Dermis microvascular lymphatic vessel endothelial cell (primary cell): ENCODE measurements at places on chromosomes 2 and 18.

DNA sequence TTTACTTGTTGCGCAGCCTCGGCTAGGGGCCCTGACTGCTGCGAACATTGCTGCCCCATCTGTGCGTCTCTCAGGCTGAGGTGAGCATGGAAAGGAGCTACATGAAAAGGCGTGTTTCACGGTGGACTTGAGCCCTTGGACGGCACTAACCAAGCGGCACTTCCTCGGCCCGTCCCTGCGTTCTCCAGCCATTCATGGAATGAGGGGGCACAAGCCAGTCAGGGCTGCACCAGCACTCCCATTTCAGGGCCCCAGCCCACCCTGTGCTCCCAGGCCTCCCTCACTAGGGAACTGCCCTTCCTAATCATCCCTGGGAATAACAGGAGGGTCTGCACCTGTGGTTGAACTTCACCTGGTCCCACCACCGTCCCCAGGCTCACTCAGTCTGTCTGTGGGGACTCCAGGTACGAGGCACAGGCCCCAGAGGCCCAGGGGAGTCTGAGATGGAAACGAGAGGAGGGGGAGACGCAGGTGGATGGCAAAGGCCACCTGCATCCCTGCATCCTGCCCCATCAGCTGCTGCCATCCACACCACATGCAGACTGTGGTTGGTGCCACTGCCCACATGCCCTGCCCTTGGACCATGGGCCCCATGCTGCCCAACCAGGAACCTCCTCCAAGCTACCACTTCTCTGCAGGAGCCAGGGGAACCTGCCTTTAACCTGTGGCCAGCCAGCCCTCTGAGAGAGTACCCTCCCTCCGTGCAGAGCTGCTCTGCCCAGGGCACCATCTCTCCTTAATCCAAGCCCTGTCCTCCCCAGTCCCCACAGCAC, 99.7 kb downstream of the EIPR1 start:
- no peak for DNase-seq

- DNase-seq, result peak; percentile 45
Observed at GRCh38 chr2:176455816-176456291, 186.6 kb downstream of the MTX2 start.

- DNase-seq, result no peak
Observed at GRCh38 chr2:69847068-69847828, 17.8 kb downstream of the GMCL1 start.

- no peak for DNase-seq
Observed at GRCh38 chr18:75421656-75422055, 5.8 kb downstream of the SMIM21 start.

- no peak for DNase-seq
Observed at GRCh38 chr2:159867567-159868361, 69.8 kb upstream of the CD302 start.

GRCh38 chr2:37349231-37349860, 4.9 kb downstream of the QPCT start:
- no peak for DNase-seq

DNA sequence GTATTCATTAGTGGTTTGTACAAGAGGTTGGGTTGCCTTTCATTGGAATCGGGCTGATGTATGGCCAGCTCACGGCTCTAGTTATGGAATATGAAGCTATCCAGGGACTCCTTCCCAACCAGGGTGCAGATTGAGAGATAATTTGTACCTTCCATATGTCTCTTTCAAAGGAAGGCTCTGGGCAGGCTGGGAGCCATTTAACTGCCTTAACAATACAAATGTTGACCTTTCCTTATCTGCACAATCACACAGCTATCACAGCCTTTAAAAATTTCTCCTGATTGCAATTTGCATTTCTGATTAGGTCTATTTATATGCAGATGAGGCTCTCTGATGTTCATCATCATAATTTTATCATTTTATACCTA, 58.7 kb downstream of the MYO3B start:
- no peak for DNase-seq

DNA sequence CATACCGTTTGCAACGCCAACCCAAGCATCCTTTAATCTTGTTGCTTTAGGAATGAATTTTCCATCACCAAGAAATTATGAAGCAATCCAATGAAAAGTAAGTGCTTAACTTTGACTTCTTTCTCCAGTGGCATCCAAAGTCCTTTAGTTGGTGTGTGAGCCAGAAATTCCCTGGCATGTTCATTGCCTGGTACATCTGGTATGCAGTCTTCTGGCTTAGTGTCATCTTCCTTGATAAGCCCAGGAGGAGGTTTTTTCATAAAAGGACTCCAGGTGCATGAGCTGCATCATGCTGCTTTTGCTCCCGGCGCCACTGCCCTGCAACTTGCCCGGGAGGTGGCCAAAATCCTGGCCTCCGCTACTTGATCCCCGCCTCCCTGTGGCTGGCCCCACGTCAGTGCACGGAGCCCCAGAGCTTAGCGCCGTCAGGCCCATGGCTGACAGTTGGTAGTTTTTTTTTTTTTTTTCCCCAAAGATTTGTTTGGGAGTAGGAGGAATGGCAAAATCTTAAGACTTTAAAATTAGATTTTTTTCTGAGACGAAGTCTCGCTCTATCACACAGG, 58.7 kb downstream of the PUM2 start:
- DNase-seq, result no peak

- DNase-seq, result peak; percentile 66
Observed at GRCh38 chr2:1723397-1724042, 20.8 kb downstream of the PXDN start.

- DNase-seq, result no peak
Observed at GRCh38 chr2:27219091-27219490, 1.9 kb downstream of the CAD start.

DNA sequence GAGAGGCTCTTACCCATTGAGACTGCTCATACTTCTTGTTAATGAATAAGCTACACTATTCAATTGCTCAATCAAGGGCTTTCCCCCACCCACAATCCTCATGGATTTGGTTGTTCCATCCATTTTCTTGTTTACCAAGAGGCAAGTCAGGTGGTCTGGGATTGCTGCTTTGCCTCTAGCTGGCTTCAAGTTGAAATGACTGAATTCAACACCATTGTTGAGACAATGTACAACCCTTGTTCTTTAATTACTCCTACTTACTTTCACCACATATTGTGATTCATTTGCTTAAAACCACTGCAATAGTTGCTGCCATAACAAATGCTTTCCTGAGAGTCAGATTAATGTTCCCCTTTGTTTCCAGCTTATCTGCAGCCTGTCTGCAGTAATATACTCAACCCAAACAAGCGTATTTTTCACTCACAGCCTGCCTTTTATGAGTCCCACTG, 532.2 kb downstream of the RIT2 start:
- no peak for DNase-seq

DNA sequence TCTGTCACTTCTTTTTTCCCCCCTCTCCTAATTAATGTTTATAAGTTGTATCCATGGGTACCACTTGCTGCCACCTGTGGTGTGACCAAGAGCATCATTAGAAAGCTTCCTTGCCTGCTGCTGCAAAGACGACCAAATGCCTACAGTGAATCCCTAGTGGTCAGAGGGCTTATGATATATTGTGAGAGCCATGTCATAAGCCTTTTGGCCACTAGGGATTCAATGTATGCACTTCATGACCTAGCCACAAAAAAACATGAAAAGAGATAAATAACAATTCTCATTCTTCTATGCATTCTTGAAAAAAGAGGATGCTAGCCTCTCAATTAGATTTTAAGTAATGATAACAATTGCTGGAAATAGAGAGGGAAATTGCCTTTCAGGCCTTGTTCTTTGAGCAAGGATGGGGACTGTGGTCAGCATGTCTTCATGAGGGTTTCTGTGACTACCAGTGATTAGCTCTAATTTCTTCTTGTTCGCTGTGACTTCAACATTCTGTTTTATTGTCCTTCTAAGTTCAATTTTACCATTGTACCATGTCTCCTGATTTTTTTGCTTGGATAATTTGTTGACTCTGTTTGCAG, 435.3 kb downstream of the TGIF1 start:
- no peak for DNase-seq

GRCh38 chr18:28350821-28351220, 173.9 kb upstream of the CDH2 start:
- DNase-seq, result no peak

DNA sequence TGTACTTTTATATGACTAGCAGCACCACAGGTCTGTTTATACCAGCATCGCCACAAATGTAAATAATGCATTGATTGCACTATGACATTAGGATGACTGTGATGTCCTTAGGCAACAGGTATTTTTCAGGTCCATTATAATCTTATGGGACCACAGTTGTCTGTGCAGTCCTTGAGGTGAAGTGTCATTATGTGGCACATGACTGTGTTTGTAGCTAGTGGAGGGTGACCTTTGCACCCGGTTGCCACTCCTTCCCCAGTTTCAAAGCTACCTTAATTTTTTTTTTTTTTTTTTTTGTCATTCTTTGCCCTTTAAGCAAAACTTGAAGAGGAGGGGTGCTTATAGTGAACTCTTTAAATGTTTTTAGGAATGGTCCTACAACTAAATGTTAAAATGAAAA, 386.4 kb downstream of the THSD7B start:
- DNase-seq, result no peak

DNA sequence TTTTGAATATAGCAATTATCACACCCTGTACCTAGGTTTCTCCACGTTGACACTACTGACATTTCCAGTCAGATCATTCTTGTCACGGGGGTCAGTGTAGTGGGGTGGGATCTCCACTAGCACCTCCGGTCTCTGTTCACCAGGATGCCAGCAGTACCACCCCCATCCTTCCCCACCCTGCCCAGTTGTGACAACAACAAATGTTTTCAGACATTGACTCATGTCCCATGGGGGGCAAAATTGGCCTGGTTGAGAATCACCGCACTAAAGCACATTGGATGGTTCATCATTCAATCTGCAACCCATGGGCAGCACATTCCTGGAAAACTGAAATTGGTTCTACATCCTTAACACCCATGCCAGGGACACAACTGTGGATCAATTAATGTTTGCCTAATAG, 32.3 kb downstream of the FEZ2 start:
- DNase-seq, result peak; percentile 63

DNA sequence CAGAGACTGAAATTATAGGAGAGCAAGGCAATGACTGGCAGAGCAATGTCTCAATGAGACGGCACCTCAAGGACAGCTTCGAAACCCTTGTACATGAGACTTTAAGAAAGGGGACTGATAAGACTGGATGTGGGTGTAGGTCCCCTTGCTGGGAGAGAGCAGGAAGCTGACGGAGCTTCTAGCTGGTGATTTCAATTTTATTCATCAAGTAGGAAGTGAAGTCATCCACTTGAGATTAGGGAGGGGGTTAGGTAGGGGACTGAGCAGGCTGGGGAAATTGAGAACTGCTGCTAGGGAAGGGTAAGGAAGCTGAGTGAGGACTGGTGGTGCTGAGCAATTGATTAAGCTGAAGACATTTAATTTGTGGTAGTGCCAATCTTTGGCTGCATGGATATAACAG, 99.5 kb upstream of the ITGB6 start:
- peak; percentile 56 for DNase-seq

DNA sequence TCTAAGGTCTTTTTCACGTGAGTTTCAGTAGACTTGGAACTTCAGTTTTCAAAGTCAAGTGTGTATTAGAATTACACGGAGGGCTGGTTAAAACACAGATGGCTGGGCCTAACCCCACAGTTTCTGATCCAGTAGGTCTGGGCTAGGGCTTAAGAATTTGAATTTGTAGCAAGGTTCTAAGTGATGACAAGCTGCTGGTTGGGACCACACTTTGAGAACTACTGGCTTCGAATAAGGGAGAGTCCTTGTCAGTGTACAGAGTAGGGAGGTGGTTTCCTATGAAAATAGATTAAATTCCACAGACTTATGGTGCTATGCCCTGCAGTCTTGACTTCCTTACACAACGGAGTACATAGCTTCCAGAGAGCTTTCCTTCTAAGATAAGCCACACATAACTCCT, 4.5 kb downstream of the RHOB start:
- DNase-seq, result no peak

- no peak for DNase-seq
Observed at GRCh38 chr18:58413667-58414628, 214.9 kb downstream of the ALPK2 start.

DNA sequence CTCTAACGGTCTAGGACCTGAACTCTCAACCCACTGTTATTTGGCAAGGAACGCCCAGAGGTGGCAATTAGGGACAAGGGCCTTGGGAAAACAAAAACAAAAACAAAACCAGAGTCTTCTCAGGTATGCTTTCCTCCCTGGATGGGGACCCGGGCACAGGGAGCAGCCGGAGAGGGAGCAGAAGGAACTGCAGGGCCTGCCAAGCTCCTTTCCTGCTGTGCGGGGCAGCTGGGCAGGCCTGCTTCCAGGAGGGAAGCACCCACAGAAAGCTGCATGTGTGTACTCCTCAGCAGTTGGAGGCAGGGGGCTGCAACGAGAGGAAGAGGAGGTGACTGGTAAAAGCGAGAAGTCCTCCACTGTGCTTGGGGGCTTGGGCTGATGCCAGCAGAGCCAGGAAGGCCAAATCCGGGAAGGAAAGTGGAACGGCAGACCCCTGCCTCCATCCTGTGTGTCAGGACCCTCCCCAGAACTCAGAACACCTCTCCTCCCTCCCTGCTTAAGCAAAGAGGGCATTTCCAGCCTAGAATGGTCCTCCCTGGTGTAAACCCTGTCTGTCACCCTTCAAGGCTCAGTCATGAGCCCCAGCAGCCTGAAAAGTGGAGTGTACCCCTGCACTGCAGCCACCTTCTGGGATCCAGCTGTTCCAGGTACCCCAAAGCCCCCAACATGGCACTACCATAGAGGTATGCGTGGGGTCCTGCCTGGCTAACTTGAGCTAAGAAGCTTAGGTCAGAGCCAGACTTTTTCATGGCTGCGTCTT, 56.3 kb downstream of the DNMT3A start:
- DNase-seq, result no peak

- no peak for DNase-seq
Observed at GRCh38 chr2:176854062-176854461, 358.5 kb upstream of the HNRNPA3 start.

GRCh38 chr2:8570637-8571036, 111.2 kb upstream of the ID2 start:
- DNase-seq, result no peak

DNA sequence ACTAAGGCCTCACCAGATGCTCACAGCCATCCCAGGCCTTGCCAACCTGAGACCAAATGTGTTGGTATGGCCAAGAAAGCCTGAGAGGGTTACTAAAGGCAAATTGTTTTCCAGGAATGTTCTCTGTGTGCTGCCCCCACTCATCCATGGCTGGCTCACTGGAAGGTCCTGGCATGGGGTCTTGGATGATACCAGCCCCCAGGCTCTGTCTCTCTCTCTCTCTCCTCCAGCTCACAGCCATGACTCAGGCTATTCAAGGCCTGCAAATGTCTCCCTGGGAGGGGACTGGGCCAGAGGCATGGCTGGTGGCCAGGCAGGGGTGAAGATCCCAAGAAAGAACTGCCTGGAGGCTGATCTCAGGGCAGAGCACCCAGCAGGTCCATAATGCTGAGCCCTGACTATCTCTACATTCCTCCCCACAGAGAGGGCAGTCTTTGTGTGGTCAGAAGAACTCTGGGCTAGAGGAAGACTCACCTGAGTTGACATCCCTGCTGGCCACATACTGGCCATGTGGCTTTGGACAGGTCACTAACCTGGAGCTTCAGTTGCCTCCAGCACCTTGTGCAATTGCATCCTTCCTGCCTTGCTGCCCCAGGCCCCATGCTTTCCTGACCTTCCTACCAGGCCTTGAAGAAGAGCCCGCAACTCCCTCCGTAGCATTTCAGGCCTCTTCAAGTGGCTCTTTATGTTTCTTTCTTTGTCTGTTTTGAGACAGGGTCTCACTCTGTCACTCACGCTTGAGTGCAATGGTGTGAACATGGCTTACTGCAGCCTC, 150.4 kb downstream of the ZFP36L2 start:
- DNase-seq, result peak; percentile 72
